Activated CD8-positive, alpha-beta T cell treated with anti-CD3 and anti-CD28 coated beads for 36 hours (primary cell): ENCODE measurements at places on chromosomes 1 and 21. TPM values are rescaled to one million over a fixed set of nuclear protein-coding genes. Genes with fewer than 3 reads are reported as not detected.

Gene SELE
- total RNA-seq, result not detected

Gene PLEKHN1
- total RNA-seq, result 1.3 TPM

Gene MTF2
- 70.9 TPM for total RNA-seq

Gene DNAJC16
- 10.0 TPM for total RNA-seq

Gene CHD5
- total RNA-seq, result 0.63 TPM

Gene KAZN
- 1.9 TPM for total RNA-seq

Gene ZC3H11A
- total RNA-seq, result 83.1 TPM

Gene VANGL2
- 0.16 TPM for total RNA-seq

Gene ADAMTSL4
- 0.20 TPM for total RNA-seq

Gene C8A
- not detected for total RNA-seq
